ENCODE measurements at places on chromosomes 5 and 9. TPM values are rescaled to one million over a fixed set of nuclear protein-coding genes. Genes with fewer than 3 reads are reported as not detected.

GRCh38 chr5:158898185-158899177 lies 201.2 kb downstream of the EBF1 start:
- DNase-seq: no peak

DNA sequence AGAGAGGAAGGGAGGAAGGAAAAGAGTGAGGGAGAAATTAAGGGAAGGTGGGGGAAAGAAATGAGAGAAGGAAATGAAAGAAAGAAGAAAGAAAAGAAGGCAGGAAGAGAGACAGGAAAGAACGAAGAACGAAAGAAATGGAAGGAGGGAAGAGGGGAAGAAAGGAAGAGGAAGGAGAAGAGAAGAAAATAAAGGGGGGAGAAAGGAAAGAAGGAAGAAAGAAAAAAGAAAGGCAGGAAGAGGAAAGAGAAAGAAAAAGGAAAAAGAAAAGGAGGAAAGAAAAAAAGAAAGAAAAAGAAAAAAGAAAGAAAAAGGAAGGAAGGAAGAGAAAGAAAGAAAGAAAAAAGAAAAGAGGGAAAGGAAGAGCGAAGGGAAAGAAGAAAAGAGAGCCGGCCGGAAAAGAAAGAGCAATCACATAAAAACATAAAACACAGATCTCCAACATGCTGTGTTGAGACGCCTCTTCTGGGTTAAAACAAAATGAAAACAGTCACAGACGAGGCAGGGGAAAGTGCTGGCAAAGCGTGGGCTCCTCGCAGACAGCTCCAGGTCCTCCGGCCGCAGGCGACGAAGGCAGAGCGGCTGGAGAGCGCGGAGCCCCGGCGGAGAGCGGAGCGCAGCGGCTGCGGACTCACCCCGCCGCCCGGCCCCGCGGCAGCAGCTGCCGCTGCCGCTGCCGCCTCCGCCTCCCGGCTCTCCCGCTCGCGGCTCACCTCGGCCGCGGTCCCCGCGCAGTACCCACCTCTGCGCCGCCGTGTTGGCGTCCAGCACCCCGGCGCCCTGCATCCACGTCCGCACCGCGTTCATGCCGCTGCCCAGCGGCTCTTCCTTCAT lies 896 bp downstream of the EBF1 start:
- peak; percentile 71 for DNase-seq

Gene RGS7BP
- total RNA-seq: not detected

Gene SPINK7
- total RNA-seq: not detected

- peak; percentile 75 for DNase-seq
Measured at GRCh38 chr5:67165526-67166459, 30.8 kb downstream of the CD180 start.

DNA sequence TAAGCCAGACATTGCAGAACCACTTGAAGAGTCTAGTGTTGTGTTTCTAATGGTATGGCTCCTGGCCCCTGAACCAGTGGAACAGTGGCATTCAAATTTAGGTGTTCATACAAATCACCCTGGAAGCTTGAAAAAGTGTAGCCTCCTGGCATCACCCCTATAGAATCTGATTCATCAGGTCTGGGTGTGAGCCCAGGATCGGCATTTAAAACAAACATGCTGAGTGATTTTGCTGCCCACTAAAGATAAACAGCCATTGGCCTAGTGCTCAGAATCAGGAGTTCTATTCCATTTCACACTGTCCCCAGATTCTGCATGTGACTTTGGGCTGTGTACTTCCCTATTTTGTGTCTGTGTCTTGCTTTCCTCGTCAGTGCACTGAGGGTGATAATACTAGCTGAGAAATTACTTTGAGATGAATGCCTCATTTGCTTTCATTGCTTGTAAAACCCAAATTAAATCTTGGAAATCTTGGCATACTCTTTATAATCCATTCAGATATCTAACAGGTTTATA lies 241.5 kb upstream of the CLINT1 start:
- DNase-seq: no peak

DNA sequence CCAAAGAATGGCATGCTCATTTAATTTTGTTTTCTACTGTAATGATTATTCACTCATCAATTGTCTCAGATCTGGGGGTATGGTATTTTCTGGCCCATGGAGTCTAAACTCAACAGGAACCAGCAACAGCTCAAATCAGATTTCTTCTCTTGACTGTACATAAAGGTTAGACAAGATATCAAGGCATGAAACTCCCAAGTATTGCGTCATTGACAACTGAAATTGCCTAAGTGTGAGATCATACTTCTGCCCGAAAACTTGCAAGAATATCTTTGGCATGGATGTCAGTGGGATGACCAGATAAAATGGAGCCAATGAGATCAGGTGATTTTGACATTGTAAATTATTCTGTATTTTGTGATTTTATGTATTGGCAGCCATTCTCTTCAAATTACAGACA lies 141.7 kb upstream of the STK32A start:
- DNase-seq: no peak

DNA sequence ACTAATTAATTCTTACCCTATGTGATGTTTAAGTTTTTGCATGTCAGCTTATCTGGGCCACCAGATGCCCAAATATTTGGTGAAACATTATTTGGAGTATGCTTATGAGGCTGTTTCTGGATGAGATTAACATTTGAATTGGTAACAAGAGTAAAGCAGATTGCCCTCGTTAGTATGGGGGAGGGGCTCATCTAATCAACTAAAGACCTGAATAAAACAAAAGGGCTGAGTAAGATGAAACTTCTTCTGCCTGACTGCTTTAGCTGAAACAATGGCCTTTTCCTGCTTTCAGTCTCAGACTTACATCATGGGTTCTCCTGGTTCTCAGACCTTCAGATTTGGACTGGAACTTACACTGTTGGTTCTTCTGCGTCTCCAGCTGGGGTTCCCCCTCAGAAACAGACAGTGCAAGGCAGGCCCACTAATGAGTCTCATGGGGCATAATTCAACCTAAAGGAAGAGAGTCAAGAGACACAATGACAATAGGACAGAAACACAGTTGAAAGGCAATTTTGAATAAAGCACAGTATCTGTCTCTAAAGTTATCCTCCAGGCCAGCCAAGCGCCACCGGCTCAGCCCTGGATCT lies 288.4 kb downstream of the CAAP1 start:
- DNase-seq: no peak

Gene SLC46A2
- 0.23 TPM for total RNA-seq
